ENCODE measurements at places on chromosomes 3 and 15.
A peak's percentile ranks its signal among the peaks of the same experiment; 100 is the strongest.

GRCh38 chr15:81327516-81327915 lies 3.6 kb upstream of the STARD5 start:
- no peak for DNase-seq

DNA sequence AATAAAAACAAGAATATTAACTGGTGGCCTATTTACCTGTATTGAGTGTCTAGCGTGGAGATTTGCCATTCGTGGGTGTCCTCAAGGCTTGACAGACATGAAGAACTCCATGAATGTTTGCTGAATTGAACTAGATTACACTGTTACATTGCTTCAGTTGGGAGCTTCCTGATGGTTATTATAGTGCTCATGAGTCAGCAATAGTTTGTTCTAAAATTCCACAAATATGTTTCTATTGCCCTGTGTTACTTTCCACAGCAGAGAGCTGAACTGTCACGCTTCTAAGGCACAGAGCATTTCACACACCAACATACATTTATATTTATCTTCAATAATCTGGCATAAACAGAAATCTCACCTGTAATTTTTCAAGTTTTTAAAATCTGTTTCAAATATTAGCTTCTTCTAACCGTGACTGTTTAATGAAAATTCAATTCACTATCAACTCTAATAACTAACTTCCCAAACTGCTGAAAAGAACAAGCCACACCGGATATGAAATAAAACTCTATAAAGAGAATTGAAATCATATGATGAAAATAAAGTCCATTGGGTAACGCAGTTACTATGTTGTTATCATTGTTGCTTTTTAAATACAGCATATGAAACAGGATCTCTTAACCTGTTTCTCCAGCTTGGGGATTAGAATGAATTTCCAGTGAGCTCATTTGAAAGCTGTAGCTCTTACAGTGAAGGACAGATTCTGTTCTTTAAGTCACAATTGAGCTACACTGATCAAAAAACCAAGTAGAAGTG lies 61.2 kb upstream of the MCF2L2 start:
- DNase-seq, result peak; percentile 56

GRCh38 chr3:183360971-183361624 lies 67.3 kb downstream of the MCF2L2 start:
- DNase-seq, result no peak

DNA sequence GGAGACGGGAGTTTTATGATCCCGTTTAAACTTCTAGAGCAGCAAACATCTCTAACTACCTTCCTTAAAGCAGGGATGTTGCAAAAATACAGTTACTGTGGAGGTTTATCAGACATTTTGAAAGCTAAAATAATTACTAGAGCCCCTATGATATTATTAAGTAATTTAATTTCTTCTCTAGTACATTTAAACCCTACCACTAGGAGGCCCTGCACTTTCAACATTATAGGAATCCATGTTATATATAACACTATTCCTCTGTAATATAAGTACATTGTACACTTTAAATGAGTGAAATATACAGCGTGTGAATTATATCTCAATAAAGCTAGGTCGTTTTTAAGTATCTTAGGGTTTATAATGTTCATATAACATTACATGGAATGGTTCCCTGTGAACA lies 11.5 kb downstream of the SETMAR start:
- no peak for DNase-seq

DNA sequence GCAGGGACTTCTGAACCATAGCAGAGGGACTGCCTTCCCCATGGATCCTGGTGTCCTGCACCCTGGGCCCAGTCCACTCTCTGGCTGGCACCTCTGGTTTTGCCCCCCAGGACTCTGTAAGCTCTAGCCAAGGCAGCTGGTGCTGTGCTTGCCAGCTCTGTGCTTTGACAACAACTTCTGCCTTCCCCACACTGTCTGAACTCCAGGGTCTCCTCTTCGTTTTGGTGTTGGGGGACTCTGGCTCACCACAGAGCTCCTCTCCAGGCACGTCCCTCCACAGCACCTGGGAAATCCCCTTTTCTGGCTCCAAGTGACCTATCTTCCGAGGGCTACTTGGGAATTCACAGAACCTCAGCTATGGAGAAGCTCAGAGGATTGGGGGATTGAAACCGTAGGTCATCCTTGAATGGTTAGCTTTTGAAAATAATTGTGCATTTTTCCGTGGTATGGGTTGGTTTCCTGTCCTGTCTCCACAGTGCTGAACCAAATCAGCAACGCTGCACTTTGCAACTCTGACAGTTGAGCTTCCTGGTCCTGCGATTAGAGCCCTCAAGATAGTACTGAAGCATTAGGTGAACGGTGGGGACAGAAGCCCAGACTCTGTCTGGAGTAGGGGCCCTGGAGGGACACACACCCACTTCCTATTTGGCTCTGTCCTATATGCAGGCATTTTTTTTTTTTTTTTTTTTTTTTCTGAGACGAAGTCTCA lies 152.4 kb downstream of the APBA2 start:
- DNase-seq, result no peak

DNA sequence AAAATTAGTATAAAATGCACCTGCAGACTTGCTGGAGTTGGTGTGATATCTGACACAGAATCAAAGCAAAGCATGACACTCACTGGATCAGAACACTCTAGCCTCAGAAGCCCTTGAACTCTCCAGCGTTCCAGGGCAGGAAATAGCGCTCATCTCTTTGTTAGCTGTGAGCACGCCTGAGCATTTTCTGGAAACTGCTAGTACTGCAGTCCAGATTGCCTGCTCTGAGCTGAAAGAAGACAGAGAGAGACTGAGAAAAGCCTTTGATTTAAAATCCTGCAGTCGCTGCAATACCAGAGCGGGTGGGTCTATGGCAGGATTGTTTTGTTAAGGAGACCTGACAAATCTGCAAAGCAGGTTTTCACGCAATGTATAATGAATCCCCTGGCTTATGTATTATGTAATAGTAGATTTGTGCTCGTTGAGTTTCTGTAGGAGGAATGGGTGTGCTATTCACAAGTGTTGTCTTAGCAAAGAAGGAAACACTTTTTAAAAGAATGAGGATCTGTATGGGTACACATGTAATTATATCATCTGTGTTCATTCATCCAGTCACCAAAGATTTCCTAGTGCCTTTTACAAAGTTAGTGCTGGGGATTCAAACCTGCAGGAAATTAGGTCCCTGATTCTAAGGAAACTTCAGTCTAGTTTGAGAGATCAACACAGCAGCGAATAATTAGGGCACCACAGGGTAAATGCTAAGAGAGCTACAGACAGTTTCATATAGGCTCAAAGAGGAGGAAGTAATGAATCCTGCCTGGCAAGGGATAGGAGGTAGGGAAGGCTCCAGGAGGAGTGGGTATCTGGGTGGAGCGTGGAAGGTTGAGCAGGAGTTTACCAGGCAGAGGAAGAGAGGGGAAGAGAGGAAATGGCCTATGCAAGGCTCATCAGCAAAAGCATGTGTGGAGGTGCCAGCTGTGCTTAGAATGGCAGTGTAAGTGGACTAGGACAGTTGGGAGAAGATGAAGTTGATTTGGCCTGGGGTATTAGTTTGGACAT lies 26.1 kb upstream of the MGLL start:
- peak; percentile 83 for DNase-seq
